ENCODE measurements at places on chromosomes 13 and 19.

DNA sequence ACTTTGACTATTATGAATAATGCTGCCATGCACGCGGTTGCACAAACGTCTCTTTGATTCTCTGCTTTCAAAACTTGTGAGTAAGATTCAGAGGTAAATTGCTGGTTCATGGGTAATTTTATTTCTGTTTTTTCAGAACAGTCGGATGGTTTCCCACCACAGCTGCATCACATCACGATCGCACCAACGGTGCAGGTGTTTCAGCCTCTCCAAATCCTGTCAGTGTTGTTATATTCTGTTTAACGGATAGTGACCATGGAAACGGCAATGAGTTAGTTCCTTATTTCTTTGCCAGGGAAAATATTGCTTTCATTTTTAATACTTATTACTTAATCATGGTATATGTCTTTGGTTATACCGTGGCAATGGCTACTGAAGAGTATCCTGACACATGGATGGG lies 19.1 kb upstream of the ZNF835 start:
- DNase-seq = no peak

DNA sequence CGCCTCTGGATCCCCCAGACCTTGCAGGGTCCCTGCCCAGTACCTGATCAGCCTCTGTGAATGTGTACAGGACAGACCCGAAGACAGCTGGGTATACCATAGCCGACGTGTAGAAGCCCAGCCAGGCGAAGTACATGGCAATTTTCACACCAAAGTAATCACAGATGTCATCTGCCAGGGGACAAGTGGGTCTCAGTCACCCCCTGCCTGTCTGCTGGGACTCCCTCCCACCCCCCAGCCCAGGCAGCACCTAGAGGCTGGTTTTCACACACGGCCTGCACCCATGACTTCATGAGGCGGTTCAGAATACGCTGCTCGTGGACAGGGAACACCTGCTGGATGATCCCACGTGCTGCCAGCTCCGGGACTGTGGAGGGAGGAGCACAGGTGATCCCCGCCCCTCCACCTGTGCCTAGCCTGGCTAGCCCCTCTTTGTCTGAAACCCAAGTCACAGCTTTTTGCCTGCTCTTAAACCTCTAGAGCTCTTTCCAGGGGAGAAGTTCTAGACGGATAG lies 3.6 kb downstream of the ANO8 start:
- no peak for DNase-seq

DNA sequence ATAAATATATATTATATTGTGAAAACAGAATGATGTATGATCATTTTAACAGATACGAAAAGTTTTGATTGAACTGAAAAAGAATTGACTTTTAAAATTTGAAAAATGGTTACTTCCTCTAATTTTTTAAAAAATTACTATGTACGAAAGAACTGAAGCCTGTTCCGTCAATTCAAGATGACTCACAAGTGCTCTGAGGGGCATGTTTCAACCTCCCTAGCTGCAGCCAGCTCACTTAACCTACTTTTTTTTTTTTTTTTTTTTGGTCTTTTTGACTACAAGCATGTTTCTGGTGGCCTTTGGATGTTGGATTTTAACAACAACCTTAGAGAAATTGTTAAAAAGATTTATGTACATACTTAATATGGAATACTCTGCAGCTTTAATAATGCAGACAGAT lies 1139.3 kb downstream of the DIAPH3 start:
- no peak for DNase-seq

GRCh38 chr13:38421590-38422560 lies 72.2 kb downstream of the UFM1 start:
- no peak for DNase-seq

GRCh38 chr13:90933097-90933826 lies 414.2 kb upstream of the MIR17HG start:
- no peak for DNase-seq

DNA sequence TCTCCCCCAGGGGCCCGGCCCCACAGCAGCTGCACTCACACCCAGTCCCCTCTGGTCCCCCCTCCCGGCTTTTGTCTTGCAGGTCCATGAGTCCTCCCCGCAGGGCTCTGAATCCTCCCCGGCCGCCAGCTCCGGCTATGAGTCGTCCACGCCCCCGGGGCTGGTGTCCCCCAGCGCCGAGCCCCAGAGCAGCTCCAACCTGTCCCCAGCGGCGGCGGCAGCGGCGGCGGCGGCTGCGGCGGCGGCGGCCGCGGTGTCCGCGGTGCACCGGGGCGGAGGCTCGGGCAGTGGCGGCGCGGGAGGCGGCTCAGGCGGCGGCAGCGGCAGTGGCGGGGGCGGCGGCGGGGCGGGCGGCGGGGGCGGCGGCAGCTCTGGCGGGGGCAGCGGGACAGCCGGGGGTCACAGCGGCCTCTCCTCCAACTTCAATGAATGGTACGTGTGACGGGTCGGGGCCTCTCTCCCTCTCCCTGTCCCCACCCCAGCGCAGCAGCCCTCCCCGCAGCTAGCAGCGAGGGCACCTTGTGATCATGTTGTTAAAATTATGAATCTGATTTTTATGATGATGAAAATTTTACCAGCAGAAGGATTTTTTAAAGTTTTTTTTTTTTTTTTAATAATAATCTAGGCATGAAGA lies 3.8 kb downstream of the ZIC2 start:
- no peak for DNase-seq

DNA sequence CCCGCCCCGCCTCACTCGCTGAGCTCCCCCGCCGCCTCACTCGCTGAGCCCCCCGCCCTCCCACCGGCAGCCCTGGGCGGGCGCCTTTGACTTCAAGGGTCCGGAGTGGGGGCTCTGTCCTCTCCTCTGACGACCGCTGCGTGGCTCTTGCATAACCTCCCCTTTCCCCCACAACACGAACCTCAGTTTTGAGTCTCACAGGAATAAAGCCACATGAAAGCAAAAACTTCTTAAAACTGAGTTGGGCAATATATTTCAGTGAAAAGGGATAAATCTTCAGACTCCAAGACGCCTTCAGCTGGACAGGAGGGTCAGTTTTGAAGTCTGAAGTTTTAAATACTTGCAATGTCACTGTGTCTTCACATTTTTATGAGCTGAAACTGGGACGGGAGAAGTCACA lies 70.6 kb upstream of the C13orf46 start:
- no peak for DNase-seq

- no peak for DNase-seq
These were observed 270.4 kb downstream of the DLEU7 start for GRCh38 chr13:50573066-50573465.

DNA sequence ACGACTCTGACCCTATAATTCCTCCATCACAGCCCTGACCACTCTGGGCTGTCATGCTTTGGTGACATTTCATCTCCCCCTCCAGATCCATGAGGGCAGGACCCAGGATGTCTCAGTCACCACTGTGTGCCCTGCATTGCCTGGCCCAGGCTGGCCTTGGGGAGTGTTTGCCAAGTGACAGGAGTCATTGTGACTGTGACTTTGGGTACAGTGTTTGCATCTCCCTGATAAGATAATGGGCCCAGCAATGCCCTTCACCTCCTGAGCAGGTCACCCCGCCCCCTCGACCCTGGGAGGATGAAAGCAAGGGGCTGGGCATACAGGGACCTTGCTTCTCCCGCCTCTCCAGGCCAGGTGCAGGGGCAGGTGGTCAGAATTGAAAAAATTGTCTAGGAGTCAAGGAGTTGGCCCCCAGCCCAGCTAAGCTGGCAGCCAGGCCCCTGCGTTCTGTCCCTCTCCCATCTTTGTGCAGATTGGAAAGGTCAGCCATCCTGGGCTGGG lies 5.9 kb upstream of the ATP4A start:
- no peak for DNase-seq

GRCh38 chr13:98180092-98180491 lies 3.0 kb upstream of the RNF113B start:
- no peak for DNase-seq

- no peak for DNase-seq
These were observed 36.0 kb downstream of the SPTBN4 start for GRCh38 chr19:40502647-40503319.

DNA sequence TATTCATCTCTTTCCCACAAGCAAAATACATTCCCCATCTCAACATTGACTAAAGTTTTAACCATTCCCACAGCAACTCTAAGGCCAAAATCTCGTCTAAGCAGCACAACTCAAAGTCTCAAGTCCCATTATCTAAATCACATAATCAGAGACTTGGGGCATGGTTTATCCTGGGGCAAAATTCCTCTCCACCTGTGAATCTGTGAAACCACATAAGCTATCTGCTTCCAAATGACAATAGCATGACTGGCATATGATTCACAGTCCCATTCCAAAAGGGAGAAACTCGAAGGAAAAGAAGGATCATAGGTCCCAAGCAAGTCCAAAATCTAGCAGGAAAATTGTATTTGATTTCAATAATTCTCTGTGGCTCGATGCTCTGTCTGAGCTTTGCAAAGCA lies 73.0 kb downstream of the ANKRD10 start:
- DNase-seq = no peak

DNA sequence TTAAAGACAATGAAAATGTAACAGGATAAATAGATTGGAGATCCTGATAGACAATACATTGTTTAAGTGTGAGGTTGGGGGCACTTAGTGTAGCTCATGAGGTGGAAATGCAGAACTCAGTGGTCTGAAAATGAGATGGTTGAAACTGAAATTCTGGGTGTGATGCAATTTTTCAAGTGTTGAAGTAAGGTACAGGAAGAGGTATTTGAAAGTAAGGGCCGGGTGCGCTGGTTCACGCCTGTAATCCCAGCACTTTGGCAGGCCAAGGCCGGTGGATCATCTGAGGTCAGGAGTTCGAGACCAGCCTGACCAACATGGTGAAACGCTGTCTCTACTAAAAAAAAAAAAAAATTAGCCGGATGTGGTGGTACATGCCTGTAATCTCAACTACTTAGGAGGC lies 113.0 kb downstream of the UFM1 start:
- no peak for DNase-seq

GRCh38 chr19:55484593-55485438 lies at the start of gene NAT14:
Gene NAT14 (plus strand): TSS chr19:55485188. CDS start chr19:55485709, 521 bp downstream.
- peak; percentile 42 for DNase-seq

GRCh38 chr19:57527136-57527881 lies at the start of gene ZNF549:
Gene ZNF549 (plus strand): TSS chr19:57527356. CDS start chr19:57527574, 218 bp downstream.
- peak; percentile 79 for DNase-seq

GRCh38 chr19:7866399-7867091 lies 7.6 kb downstream of the PRR36 start:
- DNase-seq = no peak

- DNase-seq = no peak
These were observed 9.8 kb upstream of the CNMD start for GRCh38 chr13:52749419-52749818.

DNA sequence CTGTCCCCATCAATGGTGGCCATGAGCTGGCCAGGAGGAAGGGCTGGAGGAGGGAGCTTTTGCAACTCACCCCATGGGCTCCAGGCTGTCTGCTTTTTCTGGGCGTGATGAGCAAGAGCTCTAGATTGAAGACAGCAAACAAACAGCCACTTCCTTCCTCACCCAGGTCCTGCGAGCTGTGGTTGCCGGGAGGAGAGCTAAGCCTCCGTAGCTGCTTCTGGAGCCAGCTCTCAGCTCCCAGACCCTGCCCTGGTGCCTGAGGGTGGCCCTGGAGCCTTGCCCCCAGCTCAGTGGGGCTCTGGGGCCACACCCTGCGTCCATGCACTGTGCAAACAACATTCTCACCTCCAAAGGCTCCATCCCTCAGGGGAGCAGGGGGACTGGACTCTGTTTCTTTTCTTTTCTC lies 6.2 kb downstream of the MYO1F start:
- no peak for DNase-seq

GRCh38 chr13:100230769-100231149 lies 141.9 kb downstream of the PCCA start:
- no peak for DNase-seq

GRCh38 chr19:48810151-48810550 lies 678 bp downstream of the BCAT2 start:
- DNase-seq = no peak

- DNase-seq = no peak
These were observed 58.3 kb downstream of the DOCK9 start for GRCh38 chr13:98919566-98919965.

GRCh38 chr19:39126312-39127187 lies 964 bp downstream of the PAK4 start:
- DNase-seq = no peak

GRCh38 chr13:96824140-96824539 lies 170.1 kb downstream of the OXGR1 start:
- DNase-seq = no peak

GRCh38 chr13:114200399-114200911 lies 21.4 kb downstream of the CFAP97D2 start:
- DNase-seq = no peak

DNA sequence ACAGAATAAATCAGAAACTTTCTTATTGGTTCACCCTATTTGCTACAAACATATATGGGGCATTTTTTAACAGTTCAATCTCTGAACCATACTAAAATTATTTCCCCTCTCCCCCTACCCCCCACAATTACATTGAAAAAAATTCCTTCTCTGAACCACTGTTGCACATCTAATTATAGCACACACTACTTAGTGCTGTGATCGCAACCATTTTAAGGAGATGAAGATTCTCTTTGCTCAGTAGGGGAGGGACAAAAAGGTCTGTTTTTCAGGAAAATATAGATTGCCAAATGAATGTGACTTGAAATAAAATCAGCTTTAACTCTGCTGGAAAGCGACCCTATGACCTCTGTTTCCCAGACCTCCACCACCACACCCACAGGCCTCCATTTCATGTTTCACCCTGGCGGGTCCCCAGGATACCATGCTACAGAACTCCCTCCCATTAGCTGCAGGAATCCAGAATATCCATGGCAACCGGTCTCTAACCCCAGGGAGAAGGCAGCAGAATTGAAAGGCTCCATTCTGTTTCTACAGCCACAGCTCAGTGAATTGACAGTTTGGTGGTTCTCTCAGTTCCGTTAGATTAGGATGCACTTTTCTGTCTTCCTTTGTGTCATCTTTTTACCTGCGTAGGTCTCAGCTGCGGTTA lies 286.3 kb downstream of the TBC1D4 start:
- no peak for DNase-seq

DNA sequence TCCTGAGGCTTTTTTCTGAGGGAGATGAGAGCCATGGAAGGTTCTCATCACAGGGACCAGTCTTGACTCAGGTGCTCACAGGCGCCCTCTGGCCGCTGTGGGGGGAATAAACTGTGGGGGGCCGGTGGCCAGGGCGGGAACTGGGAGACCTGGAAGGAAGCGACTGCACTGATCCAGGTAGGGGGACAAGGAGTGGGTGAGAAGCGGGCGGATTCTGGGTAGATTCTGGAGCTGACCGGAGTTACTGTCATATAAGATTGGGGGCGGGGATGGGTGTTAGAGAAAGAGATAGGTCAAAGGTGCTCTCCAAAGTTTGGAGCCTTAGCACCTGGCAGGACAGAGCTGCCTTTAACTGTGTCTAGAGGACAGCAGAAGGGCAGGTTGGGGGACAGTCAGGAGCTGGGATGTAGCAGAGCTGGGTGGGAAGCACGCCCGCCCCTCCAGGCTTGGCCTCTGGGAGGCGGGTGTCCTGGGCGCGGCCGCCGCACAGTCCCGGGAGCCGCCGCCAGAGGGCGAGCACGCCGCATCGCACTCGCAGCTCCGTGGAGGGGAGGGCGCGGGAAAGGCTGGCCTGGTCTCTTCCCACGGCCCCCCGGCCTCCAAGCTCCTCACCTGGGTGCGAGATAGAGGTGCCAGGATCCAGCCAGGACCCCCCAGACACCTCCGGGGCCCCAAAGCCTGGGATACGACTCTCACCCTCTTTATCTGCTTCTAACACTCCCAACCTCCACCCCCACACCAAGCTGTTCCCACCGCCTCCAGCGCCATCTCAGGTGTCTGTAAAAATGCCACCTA lies 4.2 kb upstream of the DAND5 start:
- peak; percentile 79 for DNase-seq

Data from activated T-cell treated with anti-CD3 and anti-CD28 coated beads for 4 hours (primary cell).